ENCODE measurements at places on chromosomes 6 and 20.

DNA sequence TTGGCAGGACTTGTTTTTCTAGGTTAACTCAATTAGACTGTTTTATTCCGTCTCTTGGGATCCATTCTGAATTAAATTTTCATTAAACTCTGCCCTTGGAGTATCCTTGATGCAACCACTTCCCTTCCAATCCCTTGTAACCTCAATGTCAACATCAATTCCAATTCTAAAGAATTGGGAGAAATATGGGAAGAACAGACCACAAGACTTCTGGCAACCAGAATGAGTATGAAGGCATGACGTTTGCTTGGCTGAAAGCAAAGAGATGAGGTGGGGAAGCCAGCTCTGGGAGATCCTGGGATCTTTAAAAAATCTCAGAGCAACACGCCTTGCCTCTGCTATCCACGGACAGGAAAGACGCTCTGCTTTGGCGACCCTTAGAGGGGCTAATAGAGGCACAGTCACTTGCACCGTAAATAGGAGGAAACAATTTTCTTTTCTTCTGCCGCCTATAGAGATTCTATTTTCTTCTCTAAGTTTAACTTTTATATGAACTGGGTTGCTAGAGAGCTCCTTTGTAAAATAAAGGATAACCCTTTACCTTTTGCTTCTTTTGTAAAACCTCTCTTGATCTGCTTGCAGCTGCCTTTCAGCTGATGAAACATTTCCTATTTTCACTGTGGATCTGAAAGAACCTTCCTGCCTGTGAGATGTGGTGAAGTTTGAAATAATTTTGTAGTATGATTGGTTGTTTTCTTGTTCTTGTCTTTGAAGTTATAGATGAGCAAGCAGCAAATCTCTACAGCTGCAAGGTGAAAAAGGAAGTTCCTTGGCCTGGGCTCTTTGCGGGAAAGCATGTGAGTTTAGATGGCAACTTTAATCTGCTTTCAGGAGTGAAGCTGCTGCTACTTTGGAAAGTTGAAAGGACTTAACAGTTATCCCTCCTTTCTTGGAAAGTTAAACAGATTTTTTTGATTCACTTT lies at the start of gene ASIP:
Gene ASIP (plus strand): TSS at position 731 of the 923 bp plus-strand sequence. CDS start 18,952 bp downstream, outside the sequence.
- DNase-seq = peak; percentile 54

DNA sequence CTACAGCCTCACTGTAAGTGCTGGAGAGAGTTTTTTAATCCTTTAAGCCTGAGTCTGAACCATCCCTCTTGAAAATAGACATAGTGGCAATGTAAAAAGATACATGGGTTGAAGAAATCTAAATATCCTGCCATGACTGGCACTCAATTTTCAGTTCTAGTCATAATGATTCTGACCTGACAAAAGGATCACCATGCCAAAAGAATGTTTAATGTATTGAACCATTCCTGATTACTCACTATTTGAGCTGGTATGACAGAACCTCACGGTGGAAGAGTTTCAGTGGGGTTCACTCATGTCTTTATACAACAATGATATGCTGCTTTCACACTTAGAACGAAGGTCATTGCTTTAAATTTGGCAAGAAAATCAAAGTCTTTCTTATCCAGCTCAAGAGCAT lies 93.4 kb downstream of the HIVEP2 start:
- no peak for DNase-seq

GRCh38 chr20:32964575-32964974 lies 39.7 kb downstream of the SUN5 start:
- DNase-seq = no peak

DNA sequence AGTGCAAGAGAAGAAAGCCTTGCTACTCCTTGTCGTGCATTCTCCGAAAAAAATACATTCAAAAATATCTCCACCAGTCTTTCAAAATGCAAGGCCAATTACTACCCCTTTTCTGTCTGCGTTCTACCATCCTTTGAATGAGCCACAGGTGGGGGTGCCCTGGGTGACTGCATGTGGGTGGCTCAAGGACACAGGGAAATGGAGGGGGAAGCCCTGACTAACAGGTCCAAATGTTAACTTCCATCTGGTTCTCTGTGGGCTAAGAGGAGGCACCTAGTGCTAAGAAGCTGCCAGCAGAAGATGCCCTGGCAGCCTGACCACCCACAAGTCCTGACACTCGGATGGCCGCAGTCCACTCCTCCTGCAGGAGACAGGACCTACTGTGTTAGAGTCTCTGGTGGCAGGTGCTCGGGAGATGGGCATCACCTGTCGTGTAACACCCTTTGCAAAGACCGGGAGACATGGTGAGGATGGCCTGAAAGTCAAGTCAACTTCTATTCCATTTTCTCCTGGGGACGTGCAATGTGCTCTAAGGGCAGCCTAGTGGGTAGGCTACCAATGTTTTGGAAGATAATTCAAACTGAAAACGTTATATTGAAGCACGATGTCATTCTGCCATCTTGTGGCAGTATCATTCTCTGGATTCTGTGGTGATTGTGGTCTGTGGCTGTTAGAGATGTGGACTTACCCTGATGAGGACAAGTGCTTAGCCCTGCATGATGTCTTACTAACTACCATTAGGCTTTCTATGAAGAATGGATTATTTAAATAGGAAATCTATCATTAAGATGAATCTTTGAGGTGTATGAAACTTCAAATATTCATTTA lies 27.4 kb upstream of the IGF2R start:
- DNase-seq = peak; percentile 7

- no peak for DNase-seq
Observed at GRCh38 chr20:40579701-40580100, 109.3 kb downstream of the MAFB start.

- no peak for DNase-seq
Observed at GRCh38 chr6:70685494-70686180, 18.0 kb downstream of the SMAP1 start.

- DNase-seq = no peak
Observed at GRCh38 chr20:3794701-3795420, 1.2 kb upstream of the CDC25B start.

DNA sequence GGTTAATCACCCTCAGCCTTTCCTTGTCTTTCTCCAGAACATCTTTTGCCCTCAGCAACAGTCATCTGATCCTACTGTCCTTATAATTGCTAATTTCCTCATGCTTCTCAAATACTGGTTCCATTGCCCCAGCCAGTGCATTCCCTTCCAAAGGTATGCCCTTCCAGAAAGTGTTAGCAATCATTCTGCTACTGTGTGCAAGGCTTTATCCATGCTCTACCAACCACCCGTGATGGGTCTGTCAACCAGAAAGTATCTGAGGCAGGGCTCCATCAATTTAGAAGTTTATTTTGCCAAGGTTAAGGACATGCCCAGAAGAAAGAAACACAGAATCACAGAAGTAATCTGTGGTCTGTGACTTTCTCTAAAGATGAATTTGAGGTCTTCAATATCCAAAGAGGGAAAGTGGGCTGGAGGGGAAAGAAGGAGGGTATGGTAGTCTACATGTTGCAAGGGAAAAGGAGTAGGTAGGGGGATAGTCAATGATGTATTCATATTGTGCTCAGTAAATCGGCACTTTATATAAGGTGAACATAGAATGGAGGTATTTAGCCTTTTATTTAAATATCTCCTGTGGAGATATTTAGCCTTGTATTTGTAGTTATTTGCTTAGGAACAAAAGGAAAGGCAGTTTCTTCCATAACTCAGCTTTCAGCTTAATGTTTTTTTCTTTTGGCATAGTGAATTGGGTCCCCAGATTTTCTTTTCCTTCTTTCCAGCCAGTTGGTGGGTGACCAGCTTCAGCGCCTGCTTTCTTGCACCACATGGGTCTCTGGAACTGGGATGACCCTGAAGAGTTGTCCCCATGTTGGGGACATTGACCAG lies 35.2 kb upstream of the PAQR8 start:
- DNase-seq = no peak

DNA sequence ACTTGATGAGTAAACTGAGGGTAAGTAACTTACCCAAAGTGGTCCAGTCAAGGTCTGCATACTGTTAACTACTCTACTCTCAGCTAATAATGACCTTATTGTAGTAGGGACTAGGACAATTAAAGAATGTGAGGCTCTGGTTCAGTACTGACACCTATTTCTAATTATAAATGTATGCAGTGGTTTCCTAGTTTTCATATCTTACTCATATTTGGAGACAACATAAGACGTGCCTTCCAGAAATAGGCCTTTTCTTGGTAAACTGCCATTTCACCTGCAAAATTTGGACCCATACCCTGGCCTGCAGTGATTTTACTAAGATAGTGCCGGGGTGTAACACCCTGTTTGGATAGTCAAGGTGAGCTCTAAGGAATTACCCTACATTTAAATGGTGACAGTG lies 24.7 kb downstream of the GJA1 start:
- DNase-seq = no peak

- no peak for DNase-seq
Observed at GRCh38 chr6:89792881-89793280, 26.7 kb downstream of the MDN1 start.

Data from thymus (tissue), 14 donors.